ENCODE measurements at places on chromosomes 6 and 20.

- DNase-seq = no peak
Observed at GRCh38 chr6:7080311-7080710, 27.4 kb upstream of the RREB1 start.

DNA sequence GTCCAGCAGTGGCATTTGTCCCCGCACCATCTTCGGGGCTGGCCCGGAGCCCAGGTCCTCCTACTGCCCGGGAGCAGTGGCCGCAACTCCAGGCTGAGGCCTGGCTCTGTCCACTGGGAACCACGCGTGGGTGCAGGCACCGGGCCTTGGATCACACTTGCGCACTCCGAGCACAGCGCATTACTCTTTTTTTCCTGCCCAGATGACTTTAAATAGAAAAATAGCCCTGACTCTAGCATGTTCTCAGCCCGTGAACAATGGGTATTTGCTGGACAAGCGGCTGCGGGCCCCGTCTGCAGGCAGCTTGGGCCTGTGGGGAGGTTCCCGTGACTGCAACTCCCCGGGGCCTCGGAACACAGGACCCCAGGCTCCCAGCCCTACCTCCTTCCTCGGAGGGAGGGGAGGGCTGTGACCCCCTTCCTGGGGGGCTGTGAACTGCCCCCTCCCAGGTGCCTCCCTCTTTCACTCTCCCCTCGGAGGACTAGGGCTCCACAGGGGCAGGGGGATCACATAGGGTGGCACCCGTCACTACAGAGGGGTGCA lies 162.2 kb downstream of the TBXT start:
- no peak for DNase-seq

GRCh38 chr20:63968928-63969760 lies 586 bp downstream of the ZNF512B start:
- no peak for DNase-seq

DNA sequence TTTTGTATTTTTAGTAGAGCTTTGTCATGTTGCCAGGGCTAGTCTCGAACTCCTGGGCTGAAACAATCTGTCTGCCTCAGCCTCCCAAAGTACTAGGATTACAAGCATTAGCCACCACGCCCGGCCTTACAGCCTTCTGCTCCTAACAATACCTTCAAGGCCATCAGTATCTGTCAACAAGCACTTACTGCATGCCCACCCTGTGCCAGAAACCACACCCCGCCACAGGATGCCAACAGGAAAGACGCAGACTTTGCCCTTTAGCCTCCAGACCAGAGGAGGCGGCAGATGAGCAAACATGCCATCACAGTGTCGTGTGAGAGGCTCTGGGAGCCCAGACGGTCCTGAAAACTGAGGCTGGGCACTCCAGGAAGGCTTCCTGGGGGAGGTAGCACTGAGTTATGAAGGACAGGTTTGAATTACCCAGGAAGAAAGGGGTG lies 34.7 kb upstream of the TGM3 start:
- no peak for DNase-seq

DNA sequence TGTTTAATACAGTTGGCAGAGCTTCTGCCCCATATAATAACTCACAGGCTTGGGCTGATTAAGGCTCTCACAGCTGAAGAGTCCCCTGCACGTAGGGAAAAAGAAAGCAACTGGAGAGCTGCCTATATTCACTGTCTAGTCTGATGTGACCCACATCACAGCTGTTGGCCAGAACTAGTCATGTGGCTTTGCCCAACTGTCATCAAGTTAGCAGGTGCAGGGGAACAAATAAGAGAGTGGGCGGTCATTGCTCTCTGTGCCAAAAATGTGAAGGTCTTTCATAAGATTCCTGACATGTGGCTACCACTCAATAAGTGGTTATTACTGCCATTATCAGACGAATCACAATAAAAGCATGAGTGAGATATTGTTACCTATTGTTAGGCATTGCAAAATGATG lies 665.2 kb downstream of the DOK5 start:
- DNase-seq = no peak

GRCh38 chr6:144317736-144318135 lies 32.6 kb downstream of the UTRN start:
- DNase-seq = no peak

DNA sequence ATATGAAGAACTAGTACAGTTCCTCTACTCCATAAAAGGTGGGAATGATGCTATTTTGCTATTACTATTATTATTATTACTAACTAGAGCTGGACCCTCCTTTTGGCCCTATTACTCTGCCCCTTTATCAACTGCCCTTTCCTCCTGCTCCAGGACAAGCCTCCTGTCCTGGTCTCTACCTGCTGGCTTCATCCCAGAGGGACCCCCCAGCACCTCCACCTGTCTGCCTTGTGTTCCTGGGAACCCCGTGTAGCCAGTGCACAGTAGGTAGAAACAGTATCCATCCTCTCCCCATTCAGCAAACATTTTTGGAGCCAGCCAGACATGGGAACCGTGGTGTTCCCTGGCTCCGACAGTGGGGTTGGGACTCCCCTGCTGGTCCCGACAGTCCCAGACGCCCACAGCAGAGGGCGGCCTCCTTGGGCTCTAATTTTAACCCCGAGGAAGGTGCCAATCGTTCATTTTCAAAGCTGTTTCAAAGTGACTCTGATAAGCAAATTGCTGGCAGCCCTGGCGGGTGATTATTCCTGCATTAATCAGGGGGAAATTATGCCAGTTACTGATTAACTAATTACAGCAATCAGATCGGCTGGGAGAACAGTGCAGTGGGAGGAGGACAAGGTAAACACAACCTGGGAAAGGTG lies 44.2 kb upstream of the MDGA1 start:
- no peak for DNase-seq

DNA sequence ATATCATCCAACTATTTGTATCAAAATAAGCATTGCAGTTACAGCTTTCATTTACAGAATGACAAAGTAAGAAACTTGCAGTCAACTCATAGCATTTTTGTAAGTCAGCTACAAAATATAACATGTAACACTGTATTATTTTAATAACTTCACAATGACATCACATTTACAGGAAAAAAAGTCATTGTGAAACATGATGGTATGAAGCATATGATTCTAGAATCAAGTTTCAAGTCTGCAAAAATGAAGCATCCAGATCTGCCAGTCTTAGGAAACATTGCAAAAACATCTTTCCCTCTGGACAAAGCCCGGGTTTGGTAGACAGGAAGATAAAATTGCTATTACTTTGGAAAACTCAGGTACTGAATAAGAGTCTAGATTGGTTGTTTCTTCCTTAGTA lies 263.9 kb upstream of the NT5E start:
- no peak for DNase-seq

- DNase-seq = no peak
Observed at GRCh38 chr20:1225263-1225782, 521 bp upstream of the RAD21L1 start.

- DNase-seq = peak; percentile 1
Observed at GRCh38 chr20:59403261-59403961, 103.0 kb downstream of the EDN3 start.

DNA sequence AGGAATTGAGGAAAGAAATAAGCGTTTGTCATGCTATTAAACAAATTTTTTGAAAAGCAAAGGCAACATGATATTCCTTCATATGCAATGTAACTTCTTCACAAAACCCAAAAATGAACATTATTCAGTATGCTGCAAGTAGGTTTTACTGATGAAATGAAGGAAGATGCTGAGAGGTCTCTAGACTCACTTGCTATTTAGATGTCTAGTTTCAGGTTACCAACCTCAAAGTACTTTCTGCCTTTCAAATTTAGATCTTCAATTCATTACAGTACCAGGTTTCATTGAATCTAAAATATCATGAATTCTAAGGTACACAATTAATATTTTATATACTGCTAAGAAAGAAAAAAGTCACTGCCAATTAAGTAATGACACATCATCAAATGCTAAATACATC lies 39.9 kb downstream of the MYO6 start:
- DNase-seq = no peak

DNA sequence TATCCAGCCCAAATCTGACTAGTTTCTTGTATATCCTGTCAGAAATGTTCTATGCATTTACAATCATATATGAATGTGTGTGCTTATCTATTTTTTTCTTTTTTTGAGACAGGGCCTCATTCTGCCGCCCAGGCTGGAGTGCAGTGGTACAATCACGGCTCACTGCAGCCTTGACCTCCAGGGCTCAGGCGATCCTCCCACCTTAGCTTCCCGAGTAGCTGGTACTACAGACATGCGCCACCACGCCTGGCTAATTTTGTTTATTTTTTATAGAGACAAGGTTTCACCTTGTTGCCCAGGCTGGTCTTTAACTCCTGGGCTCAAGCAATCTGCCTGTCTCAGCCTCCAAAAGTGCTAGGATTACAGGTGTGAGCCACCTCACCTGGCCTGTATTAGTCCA lies 3.0 kb upstream of the RAB44 start:
- no peak for DNase-seq

DNA sequence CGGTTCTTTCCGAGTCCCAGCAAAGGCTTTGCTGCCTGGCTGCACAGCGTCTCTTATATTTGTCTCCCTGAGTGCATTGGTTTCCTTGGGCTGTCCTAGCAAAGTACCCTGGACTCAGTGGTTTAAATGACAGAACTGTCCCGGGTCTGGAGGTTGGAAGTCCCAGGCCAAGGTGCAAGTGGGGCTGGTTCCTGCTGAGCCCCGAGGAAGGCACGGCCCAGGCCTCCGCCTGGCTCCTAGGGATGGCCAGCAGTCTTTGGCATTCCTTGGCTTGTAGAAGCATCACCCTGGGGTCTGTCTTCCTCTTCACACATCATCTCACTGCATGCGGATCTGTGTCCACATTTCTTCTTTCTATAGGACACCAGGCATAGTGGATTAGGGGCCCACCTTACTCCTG lies 64.8 kb upstream of the QKI start:
- no peak for DNase-seq

DNA sequence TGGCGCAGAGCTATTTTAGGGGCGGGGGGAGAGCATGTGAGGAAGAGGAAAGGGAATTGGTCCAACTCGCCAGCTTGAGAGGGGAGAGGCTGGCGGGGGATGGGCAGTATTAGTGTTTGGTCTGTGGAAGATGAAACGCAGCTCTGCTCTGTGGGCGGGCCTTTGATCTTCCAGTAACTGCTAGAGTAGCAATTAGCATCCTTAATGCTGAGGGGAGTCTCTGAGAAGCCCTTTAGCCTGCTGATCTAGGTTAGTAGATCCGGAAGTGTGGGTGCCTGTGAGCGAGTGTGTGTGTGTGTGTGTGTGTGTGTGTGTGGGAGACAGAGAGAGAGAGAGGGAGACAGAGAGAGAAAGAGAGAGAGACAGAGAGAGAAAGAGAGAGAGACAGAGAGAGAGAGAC lies 117.2 kb upstream of the BACH2 start:
- no peak for DNase-seq

GRCh38 chr20:61850457-61850856 lies 215.2 kb downstream of the TAF4 start:
- DNase-seq = no peak

GRCh38 chr6:69609836-69610472 lies 186.9 kb downstream of the LMBRD1 start:
- DNase-seq = no peak

GRCh38 chr6:45483021-45483420 lies 105.3 kb upstream of the SUPT3H start:
- DNase-seq = peak; percentile 67

GRCh38 chr20:46137816-46138215 lies 19.7 kb downstream of the CD40 start:
- DNase-seq = no peak

GRCh38 chr6:1591926-1592325 lies 17.8 kb upstream of the FOXC1 start:
- DNase-seq = no peak

- peak; percentile 28 for DNase-seq
Observed at GRCh38 chr6:77620278-77620882, 32.5 kb upstream of the MEI4 start.

- peak; percentile 40 for DNase-seq
Observed at GRCh38 chr6:8215631-8216030, 113.3 kb upstream of the EEF1E1 start.

DNA sequence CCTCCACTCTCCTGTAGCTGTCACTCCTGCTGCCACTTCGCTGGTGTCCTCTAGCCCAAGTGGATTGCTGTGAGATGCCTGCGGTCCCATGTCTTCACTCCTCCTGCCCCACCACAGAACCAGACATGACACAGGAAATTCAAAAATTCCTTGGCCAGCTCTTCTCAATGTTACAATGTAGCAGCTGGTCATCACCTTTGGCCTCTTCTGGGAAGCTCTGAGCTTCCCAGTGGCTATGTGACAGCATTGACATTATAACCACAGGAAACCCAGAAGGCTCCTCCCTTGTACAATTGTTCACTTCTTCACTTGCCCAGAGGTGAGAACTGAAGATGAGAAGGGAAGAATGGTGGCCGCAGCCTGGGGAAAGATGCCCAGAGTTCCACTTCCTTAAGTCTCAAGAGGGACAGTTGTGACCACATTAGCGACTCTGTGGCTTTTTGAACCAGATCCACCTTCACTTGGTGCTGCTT lies 76.1 kb upstream of the NAA20 start:
- no peak for DNase-seq

DNA sequence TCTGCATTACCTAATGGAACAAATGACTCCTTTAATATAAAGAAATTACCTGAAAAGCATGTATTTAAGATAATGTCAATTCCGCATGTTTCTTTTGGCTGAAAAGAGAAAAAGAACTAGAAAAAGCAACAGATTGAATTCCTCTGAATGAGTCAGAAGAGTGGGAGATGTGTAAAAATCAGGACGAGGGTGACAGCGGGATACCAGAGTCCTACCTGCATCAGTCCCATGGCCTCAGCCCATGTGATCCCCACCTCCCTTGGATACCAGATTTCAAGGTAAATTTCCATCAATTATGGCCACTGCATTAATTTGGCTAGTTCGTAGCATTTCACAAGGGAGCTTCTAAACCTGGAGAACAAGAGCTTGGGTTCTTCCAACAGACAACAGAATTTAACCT lies 10.0 kb upstream of the MOXD1 start:
- DNase-seq = no peak

DNA sequence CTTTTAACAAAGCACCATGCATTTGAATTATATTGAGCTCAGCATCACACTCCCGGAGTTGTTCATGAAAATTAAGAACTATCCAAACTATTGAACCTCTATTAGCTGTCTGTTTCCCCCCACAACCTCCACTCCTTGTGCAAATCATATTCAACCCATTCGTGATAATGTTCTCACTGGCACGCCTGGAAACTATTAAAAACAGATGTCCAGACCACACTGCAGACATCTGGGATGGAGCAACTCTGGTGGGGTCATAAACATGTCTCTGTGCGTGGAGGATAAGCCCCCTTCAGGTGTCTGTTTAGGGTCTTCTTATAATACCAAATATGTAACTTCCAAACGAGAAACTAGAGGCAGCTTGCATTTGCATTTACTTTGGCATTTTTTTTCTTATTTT lies 193.7 kb downstream of the TFAP2A start:
- no peak for DNase-seq
